ENCODE measurements at places on chromosomes 1 and 21.

- no peak for DNase-seq
These were observed 183.5 kb downstream of the TPR start for GRCh38 chr1:186191511-186191910.

DNA sequence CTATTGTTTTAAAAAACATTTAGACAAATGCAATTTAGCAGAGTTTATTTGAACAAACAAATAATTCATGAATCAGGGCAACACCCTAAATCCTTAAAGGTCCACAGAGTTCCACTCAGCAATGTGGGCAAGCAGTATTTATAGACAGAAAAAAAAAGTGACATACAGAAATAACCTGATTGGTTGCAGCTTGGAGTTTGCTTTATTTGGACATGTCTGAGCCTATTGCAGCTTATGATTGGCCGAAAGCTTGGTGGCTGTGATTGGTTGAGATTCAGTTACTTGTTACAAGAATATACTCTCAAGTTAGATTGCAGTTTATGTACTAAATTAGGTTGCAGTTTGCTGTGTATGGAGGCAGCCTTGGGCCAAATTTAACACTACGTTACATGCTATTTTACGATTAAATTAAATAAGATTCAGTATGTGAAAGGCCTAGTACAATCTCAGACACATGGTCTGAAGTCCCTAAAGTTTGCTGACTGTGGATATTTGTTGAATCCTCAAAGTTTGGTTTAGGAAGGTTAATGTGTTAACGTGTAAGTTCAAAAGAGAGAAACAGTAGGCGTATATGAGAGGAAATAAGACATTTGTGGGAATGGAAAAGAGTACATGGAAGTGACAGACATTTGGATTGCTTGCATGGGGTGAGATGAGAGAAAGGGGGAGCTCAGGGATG, 6.9 kb upstream of the CAMSAP2 start:
- DNase-seq = no peak

DNA sequence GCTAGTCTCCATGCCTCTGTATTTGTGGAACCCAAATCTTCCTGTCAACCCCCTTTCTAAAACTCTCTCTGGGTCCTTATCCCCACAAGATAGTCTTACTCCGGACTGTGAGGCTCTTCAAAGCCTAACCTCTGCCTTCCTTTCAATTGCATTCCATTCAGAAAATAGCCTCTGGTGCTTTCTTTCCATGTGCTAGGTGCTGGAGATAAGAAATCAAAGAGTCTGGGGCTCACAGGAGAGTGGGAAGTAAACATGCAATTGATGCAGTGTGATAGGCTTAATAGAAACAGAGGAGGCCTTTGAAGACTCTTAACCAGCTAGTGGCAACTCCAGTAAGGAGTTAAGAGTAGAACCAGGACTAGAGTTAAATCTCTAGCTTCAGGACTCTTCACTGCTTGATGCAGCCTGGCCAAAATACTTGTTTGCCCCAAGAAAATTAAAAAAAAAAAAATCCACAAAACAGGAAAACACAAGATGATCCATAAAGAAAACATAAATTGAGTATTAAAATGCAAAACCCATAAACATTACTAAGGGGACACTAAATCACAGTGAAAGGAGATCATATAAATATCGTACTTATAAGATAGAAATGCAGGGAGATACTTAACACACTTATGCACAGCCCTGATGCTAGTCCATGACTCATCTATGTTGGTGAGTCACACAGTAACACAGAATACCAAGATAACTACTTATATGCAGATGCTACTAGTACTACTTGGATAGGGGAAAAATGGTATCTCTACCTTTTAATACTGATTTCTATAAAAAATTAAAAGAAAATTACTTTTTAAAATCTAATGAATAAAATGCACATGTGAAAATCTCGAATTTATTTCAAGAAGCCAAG, 341.5 kb downstream of the KCNH1 start:
- no peak for DNase-seq

GRCh38 chr21:43467785-43468184, 40.9 kb upstream of the SIK1 start:
- no peak for DNase-seq

- DNase-seq = no peak
These were observed 36.9 kb upstream of the POU3F1 start for GRCh38 chr1:38083541-38083940.

- DNase-seq = no peak
These were observed 18.7 kb downstream of the C21orf58 start for GRCh38 chr21:46304955-46305354.

DNA sequence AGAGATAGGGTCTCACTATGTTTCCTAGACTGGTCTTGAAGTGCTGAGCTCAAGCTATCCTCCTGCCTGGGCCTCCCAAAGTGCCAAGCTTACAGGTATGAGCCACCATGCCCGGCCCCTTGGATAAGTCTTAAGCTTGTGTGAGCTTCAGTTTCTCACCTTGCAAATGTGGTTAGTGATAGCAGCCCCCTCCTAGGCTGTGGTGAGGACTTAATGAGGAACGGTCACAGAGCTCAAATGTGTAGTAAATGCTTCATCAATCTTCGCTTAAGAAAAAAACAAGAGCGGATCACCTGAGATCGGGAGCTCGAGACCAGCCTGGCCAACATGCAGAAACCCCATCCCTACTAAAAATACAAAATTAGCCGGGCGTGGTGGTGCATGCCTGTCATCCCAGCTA, 3.0 kb downstream of the CNR2 start:
- DNase-seq = no peak

GRCh38 chr1:32813941-32814739, 3.0 kb downstream of the YARS1 start:
- no peak for DNase-seq

DNA sequence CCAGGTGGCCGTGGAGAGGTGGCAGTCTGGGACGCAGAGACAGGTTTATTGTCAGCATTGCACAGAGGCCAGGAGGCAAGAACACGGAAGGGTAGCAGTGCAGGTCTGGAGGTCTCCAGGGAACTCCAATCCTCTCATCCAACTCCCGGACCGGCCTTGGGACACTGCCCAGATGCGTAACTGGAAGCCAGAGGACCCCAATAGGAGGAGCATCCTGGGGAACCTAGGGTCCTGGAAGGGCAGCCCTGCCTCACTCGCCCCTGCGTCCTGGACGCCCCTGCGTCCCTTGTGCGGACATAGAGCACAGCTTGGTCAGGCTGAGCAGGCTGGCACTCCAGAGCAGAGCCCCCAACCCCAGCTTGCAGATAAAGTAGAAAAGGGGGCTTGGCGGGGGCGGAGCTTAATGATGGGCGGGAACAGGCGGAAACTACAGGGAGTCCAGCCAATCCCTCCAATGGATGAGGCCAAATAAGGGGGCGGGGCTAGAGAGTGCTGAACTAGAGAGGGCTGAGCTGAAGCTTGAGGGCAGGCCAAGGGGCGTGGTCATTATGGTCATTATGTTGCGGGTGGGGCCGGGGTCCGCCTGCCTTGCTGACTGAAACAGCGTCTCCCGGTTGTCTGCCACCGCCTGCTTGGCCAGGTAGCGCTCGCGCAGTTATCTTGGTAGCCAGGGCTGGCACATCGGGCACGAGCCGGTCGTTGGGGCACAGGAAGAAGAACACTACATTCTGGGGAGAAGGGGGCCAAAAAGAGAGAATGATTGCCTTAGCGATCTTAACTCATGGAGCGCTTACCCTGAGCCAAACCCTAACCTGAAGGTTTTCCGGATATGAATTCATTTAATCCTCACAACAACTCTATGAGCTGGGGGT, 3.7 kb upstream of the ARHGEF19 start:
- DNase-seq = no peak

- no peak for DNase-seq
These were observed 51.2 kb downstream of the DNTTIP2 start for GRCh38 chr1:93827633-93828366.

- DNase-seq = no peak
These were observed 67.6 kb downstream of the MAP3K21 start for GRCh38 chr1:233394860-233395717.

DNA sequence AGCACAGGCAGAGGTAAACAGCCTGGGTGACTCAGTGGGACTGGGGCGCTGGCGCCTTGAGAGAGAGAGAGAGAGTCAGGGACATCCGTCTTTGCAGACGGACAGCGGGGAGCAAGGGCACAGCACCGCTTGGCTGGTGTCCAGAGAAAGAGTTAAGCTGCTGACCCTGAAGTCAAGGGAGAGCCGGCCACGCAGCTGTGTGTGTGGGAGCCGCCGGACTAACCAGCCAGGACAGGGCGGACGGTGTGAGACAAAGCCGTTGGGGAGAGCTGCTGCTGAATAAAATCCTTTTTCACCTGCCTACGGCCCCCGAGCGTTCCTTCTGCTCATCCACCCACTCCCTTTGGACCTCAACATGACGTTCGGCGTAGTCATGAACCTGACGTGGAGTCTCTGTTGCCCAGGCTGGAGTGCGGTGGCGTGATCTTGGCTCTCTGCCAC, 14.5 kb downstream of the CFAP74 start:
- no peak for DNase-seq

DNA sequence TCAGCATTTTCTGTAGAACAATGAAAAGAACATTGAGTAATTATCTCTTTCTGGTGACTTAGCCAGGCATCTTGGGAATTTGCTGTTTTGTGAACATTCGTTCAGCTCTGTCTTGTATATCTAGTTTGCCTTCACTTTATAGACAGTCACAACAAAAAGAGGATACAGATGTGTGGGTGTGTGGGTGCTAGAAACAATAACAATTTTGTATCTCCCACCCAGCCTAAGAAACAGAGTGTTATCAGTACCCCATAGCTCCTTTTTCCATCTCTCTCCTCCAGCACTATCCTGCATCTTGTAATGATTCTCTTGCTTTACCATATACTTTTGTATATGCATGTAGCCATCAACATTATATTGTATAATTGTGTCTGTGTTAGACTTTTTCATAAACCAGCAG, 33.0 kb downstream of the AK4 start:
- DNase-seq = no peak

GRCh38 chr1:96309783-96310182, 411.8 kb upstream of the PTBP2 start:
- no peak for DNase-seq

DNA sequence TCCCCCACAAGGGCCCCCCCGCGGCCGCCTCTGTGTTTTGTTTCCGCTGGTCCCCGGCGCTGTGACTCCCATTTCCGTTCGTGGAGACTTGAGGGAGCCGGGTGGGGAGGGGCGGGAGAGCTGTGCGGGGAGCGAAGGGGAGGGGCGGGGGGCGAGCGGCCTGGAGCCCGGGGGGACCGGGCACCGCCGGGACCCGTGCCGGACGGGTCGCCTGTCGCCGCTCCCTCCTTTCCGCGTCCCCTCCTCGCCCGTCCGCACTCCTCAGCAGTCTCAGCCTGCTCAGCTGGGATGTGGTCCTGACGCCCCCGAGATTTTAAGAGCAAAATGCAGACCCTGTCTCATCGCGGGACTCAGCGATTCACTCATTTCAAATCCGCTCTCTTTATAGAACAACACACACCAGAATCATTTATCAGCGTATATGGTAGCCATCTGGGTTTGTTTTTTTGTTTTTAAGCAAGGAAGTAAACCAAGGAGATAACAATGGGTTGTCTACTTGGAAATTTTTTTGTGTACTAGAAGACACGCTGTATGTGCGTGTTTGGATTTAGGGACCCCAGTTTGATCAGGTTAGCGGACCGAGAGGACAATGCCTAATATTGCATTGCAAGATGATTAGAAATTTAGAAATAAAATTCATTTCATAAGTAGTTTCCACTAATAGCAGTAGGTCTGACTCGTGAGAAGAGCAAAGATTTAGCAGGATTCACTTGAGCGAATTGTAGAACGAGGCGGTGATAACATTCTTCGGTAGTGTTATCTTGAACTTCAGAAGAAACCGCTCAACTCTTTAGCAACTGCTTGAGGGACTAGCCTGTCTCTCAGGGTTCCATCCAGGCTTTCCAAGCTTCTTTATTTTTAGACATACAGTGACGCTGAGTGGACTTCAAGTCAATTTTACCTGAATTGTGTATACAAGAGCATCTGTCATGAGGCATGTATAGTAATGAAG, 1.1 kb downstream of the GABPA start:
- DNase-seq = no peak

All from vagina (tissue), 2 donors.